Erythroblast (primary cell): ENCODE measurements at places on chromosomes 16 and 17.

GRCh38 chr16:57676553-57677085 lies 8.5 kb downstream of the ADGRG3 start:
- DNase-seq, result no peak

DNA sequence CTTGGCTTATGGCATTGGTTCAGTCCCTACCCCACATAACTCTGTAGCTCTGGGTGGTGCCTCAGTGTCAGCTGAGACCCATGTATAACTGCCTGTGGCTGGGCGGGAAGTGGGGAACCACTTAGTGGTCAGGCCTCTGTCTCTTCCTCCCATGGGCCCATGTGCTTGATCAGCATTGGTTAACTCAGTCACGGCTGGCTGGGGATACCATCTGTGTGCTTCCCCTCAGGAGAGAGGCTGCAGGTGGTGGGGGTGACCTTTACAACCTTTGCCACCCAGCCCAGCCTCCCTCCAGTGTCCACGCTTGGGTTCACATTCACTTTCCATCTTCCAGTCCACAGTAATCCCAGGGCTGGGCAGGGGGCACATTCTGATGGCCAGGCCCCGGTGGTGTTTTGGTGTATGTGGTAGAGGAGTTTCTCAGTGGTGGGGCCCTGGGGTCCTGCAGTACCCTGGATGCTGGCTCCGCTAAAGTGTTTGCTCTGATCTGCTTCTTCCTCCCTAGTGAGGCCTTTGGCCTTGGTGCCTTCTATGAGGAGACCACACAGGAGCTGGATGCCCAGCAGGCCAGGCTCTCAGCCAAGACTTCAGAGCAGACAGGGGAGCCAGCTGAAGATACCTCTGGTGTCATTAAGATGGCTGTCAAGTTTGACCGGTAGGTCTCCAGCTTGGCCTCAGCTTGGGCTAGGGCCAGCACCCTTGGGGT lies 10.2 kb upstream of the NFATC3 start:
- no peak for DNase-seq

DNA sequence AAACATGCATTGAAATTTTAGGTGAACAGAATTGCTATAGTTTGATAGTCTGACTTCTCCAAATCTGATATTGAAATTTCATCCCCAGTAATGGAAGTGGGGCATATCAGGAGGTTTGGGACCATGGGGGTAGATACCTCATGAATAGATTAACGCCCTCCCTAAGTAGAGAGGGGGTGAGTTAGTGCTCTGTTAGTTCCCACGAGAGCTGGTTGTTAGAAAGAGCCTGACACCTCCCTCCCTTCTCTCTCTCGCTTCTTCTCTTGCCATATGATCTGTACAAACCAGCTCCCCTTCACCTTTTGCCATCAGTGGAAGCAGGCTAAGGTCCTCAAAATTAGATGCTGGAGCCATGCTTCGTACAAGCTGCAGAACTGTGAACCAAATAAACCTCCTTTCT lies 78.8 kb downstream of the BRIP1 start:
- no peak for DNase-seq

GRCh38 chr17:68290955-68291835 lies at the start of the genes ARSG and SLC16A6:
ARSG (plus strand) TSS chr17:68291495; CDS start chr17:68307494, 15,999 bp downstream.
SLC16A6 (minus strand) TSS chr17:68291127; CDS start chr17:68278320, 12,807 bp downstream.
- peak; percentile 80 for DNase-seq

- DNase-seq, result peak; percentile 76
Observed at GRCh38 chr17:44187131-44187899, 543 bp downstream of the TMUB2 start.

DNA sequence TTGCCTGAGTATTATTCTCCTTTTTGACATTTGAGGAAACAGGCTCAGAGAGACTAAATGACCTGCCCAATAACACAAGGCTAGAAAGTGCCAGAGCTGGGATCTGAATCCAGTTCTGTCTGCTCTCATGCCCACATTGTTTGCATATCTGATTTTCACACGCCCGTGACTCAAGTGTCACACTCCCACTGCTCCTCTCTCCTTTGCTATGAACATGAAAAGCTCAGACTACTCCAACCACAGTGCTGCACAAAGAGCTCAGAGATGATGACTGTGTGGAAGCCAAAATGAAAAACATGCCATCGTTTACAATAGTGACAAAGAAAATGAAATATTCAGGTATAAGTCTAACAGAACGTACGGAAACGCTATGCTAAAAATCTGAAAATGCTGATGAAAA lies 107.9 kb downstream of the SMG6 start:
- no peak for DNase-seq

DNA sequence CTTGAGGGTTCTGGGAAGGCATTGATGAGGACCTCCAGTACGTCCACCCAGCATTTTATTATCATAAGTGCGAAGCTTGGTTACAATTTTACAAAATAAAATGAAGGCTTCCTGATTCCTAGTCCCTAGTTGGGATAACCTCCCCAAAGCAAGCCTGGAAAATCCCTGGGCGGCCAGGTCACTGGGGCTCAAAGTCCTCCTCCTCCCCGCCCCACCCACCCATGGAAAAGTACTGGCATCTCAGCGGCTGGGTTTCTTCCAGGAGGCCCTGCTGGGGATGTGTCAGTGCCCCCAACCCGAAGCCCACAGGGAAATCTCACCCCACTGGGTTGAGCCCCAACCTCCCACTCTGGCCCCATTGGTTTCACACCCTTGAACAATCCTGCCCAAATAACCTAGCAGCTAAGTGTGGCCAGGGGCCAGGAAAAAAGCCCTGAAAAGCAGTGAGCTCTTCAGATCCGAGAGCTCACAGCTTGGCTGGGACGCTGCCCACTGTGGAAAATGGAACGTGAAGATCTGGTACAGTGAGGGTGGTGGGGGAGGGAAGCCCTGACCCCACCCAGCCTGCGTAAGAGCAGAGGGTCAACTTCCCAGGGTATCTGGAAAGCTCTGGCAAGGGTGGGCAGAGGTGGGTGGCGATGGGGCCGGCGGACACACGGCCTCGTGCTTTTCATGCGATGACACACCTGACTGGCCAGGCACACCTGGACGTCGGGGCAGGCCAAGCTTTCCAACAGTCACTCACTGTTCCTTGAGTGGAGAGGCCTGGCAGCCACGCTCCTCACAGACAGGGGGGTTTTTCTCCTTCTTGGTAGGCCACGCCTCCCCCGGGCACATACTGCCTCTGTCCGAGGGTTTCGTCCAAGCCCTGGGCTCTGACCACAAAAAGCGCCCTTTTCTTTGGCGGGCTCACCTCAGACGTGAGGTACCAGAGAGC lies 324.5 kb downstream of the SOX9 start:
- DNase-seq, result no peak

GRCh38 chr17:65519462-65519861 lies 42.0 kb downstream of the AXIN2 start:
- no peak for DNase-seq

- no peak for DNase-seq
Observed at GRCh38 chr16:81775570-81775969, 3.5 kb upstream of the PLCG2 start.

DNA sequence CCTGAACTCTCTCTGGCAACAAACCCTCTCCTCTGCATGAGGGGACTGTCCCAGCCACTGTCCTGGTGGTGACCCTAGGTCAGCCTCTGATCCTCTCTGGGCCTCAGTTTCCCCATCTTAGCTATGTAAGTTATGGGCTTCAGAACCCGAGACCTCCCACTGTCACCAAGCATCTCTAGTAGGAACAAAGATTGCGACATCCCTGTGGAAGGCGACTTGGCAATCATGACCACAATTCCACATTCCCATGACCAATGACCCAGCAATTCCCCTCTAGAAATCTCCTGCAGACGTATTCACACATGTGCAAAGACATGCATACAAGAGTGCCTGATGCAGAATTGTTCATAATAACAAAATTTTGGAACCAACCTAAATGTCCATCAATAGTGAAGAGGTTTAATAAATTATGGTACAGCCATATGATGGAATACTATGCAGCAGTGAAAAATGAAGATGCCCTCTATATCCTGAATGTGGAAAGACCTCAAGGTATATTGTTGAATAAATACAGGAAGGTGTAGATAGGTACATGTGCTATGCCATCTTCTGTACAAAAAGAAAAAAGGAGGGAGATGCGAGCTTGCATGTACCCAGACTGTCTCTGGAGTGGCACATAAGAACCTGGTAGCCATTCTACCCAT lies 21.2 kb downstream of the CNGB1 start:
- no peak for DNase-seq

- DNase-seq, result no peak
Observed at GRCh38 chr16:87583453-87584131, 18.7 kb upstream of the JPH3 start.

DNA sequence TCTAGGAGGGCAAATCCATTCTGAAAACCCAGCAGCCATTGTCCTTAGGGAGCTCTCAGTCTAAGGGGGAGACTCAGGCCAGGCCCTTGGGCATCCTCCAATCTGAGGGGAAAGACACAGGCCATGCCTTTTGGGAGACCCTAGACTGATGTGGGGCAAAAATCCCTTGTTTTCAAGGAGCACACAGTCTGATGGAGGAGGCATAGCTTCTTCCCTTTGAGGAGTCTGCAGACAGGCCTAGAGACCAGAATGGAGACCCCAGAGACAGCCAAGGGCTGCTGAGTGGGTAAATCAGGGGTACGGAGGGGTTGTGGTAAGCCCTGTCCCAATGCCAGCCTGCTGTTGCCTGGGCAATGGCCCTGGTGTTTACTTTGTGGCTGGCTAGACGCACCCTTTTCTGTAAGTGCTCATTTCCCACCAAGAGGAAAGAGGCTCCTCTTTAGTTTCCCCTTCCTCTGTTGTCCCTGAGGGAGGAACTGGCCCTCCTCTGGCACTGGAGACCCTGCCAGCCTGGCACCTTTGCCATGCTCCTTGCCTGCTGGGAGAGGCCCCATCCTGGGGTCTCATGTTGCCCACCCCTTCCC lies 19.3 kb downstream of the ARHGAP23 start:
- DNase-seq, result no peak

DNA sequence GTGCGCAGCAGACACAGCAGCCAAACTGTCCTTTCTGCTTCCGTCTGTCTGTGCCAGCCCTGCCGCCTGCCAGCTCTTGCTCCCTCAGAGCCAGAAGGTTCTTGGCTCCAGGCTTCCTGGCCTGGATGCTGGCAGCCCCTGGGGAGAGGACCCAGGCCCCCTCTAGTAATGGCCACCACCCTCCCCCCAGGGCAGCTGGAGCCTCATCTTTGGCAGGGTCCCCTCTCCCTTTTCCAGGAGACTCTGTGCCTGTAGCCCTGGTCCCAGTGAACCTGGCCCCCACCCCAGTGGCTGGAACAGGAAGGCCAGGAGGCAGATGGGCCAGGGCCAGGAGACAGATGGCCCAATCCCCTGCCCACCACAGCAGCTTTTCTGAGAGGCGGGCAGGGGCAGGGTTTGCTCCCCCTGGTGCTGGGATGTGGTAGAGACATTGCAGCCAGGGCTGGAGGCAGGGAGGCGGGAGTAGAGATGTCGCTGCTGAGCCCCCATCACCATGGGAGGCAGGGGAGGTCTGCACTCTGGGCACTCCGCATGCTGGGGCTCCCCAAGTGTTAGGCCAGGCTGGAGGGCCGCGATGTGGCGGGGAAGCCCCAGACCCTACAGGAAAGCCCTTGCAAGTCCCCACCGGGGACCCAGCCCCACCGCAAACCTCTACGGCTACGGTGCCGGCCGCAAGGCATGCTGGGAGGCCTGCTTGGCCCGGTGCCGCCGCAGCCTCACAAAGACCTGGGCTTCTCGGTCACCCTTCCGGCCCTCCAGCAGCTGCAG lies 16.7 kb downstream of the UNC13D start:
- DNase-seq, result peak; percentile 40

GRCh38 chr16:67926181-67926750 lies 5.4 kb downstream of the CTRL start:
- no peak for DNase-seq

- DNase-seq, result no peak
Observed at GRCh38 chr17:49123061-49123460, 9.5 kb upstream of the B4GALNT2 start.

- no peak for DNase-seq
Observed at GRCh38 chr16:78494105-78494504, 394.7 kb downstream of the WWOX start.

DNA sequence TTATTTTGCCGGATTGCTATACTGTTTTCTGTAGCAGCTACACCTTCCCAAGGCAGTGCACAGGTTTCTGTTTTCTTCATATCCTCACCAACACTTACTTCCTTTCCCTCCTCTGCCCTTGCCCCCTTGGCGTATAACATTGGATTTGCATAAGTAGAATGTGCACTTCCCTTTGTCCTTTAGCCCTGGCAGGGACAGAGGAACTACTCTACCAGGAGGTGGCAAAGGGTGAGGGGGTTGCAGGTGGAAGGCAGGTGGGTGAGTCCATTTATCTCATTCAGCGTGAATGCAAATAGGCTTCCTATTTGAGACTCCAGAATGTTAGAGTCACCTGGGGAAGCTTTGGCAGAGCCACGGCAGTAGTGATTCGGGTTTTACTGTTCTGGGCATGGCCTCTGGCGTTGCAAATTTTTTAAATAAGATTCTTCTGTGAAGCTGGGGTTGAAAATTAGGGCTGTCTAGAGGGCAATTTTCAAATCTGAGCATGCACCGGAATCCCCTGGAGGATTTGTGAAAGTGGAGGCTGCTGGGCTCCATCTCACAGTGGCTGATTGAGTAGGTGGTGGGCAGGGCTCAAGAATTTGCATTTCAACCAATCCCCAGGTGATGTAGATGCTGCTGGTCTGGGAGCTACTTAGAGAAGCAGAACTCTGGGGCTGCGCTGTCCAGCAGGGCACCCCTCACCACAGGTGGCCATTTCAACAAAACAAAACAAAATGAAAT lies 84.7 kb downstream of the PLCG2 start:
- no peak for DNase-seq

GRCh38 chr17:70270554-70270953 lies 101.2 kb downstream of the KCNJ2 start:
- DNase-seq, result no peak

DNA sequence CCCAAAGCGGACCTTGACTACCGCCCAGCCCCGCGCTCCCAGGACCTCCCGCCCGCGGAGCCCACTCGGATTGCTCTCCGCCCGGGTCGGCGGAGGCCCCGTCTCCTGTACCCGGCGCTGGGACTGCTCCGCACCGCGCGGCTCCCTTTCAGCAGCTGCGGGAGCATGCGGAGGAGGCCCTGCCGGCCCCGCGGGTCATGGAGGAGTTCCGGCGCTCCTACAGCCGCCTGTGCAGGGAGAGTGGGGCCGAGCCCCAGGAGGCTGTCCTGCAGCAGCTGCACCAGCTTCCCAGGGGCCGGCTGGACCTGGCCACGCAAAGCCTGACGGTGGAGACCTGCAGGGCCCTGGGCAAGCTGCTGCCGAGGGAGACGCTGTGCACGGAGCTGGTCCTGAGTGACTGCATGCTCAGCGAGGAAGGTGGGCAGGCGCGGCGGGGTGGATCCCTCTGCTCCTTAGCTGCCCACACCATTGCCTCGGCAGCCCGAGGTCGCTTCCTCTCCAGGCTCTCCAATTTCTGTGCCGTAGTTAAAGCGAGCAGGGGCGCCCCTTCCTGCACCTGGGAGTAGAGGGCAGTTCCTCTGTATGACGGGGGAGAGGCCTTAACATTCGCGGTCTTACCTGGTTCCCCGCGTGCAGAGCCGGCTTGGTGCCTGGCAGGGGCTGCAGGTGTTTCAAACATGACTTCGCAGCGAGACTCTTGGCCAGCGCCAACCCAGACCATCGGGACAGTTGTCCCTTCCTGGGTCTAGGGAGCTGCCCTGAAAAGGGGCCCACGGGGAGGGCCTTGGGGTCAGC lies 539 bp downstream of the LRRC45 start:
- peak; percentile 63 for DNase-seq
